Type B pancreatic cell (in vitro differentiated cells): ENCODE measurements at places on chromosomes 3 and 15. TPM values are rescaled to one million over a fixed set of nuclear protein-coding genes. Genes with fewer than 3 reads are reported as not detected.

DNA sequence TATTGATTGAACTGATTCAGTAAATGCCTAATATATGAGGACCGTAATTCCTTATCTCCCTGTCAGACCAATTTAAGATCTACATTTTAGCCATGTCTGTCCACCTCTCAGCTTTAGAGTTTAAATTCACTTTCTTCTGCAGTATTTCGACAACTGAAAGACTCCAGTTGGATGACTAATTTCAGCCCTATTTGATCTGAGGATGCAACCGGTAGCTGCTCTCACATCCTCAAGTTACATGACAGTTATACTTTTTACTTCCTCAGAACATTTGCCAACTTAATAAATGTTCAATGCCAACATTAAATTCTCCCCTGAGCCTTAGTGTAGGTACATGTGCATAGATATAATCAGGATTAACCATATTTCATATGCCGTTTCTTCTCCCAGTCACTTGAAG, 2.5 kb upstream of the HHLA2 start:
- DNase-seq: no peak

Gene VWA5B2
- 23.7 and 38.7 TPM in 2 replicates for total RNA-seq

DNA sequence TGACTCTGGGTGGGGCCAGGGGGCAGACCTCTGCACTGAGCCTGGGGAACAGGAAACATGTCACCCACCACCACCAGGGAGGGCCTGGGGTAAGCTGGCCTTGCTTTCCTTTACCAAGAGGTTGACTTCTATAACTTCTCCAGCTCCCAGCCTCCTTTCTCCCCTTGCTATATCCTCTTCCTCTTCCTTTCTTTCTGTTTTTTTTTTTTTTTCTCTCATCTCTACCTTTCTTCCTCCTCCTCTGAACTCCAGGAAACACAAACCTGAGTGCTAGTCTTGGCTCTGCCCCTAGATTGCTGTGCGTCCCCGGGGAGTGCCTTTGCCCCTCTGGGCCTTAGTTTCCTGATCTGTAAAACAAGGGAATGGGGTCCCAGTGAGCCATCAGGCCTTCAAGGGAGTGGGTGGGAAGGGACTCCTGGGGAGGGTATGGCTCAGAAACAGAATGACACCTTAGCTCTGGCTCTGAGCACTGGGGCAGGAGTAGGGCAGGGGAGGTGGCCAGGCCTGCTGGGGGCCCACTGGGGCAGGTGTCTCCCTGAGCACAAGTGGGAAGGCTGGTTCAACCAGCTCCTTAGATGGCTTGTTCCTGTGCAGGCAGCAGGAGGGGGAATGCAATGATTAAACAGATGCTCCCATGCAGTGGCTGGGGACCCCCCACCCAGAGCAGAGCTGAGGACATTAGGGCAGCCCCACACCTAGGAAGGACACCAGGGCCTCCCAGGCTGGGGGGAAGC, 4.3 kb downstream of the SNX33 start:
- no peak for DNase-seq

- no peak for DNase-seq
Measured at GRCh38 chr15:27509014-27509413, 538.0 kb downstream of the GABRG3 start.

DNA sequence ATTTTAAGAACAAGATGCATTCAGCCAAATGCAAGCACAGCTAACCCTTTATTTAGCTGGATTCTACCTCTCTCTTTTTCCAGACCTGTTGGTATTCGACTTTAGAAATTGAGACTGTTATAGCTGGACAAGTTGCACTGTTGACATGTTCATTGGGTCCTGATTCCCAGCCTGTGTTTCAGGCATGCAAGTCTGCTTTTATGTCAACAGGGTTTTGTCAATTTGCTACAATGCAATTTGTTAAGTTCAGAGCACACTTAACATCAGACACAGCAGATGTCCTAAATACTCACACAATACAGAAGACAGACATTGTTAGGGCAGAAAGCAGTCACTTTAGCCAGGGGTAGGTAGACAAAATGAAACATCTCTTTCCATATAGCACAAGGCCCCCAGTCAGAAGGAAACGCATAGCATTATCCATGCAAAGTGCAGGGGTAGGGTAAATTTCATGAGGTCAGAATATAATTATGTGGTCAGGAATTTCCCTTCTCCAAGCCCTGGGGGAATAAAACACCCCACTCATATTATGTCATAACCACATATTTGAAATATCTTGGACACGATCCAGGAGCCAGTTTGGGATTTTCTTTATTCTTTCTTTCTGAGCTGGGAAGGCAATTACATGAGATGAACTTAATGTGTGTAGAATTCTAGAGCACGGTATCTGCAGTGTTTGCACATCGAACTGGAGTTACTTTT, 504.1 kb downstream of the NTRK3 start:
- no peak for DNase-seq

DNA sequence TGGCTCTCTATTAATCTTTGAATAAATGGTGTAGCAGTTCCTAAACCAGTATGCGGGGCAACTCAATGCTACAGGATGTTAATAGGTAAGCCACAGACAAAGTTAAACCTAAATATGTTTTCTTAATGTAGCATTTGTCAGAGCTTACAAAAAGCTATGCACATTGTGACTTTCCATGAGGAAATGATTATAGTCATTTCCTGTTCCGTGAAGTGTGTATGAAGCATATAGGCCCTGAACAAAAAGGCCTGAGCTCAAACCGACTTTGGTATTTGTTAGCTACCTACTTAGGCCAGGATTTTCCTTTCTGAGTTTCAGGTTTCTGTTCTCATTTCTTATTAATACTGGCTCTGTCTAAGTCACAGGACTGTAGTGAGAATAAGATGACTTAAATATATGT, 14.2 kb downstream of the ZNF80 start:
- no peak for DNase-seq

Gene PAK6
- total RNA-seq: 7.8 and 21.2 TPM in 2 replicates

DNA sequence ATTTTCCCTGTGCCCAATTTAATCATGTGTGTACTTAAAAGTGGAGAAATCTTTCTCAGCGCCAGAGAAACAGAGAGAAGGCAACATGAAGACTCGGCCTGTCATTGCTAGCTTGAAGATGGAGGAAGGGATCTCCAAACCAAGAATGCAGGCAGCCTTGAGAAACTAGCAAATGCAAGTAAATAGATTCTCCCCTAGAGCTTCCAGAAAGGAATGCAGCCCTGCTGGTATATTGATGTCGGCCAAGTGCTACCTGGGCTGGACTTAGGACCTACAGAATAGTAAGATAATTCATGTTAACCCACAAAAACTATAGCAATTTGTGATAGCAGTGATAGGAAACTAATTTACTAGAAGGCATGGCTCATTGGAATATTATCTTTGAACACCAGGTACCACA, 150.9 kb upstream of the ABI3BP start:
- no peak for DNase-seq

DNA sequence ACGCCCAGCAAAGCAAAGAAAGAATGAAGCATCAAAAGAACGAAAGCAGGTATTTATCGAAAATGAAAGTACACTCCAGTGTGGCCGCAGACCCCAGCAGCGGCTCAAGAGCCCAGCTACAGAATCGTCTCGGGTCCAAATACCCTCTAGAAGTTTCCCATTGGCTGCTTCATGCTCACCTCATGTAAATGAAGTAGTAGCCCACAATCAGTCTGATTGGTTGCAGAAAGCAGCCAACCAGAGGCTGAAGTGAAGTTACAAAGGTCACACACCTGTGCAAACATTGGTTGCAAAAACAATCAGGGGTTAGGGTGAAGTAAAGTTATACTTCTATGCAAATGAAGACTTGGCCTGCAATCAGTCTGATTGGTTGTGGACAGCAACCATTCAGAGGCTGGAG, 32.0 kb downstream of the SV2B start:
- DNase-seq: no peak

Gene CD80
- 0.10 TPM in 1 of 2 replicates, not detected in the other for total RNA-seq

Gene SLC6A20
- 1.5 and 3.2 TPM in 2 replicates for total RNA-seq

- no peak for DNase-seq
Measured at GRCh38 chr15:96332637-96333121, 2.2 kb downstream of the NR2F2 start.

Gene RASL12
- 0.33 and 4.0 TPM in 2 replicates for total RNA-seq
